SW 1271 (cell line): ENCODE measurements at places on chromosomes 7 and 10.

GRCh38 chr7:45643630-45644029 lies 69.5 kb downstream of the ADCY1 start:
- DNase-seq: no peak

- no peak for DNase-seq
Measured at GRCh38 chr10:86085136-86085535, 281.5 kb downstream of the GRID1 start.

DNA sequence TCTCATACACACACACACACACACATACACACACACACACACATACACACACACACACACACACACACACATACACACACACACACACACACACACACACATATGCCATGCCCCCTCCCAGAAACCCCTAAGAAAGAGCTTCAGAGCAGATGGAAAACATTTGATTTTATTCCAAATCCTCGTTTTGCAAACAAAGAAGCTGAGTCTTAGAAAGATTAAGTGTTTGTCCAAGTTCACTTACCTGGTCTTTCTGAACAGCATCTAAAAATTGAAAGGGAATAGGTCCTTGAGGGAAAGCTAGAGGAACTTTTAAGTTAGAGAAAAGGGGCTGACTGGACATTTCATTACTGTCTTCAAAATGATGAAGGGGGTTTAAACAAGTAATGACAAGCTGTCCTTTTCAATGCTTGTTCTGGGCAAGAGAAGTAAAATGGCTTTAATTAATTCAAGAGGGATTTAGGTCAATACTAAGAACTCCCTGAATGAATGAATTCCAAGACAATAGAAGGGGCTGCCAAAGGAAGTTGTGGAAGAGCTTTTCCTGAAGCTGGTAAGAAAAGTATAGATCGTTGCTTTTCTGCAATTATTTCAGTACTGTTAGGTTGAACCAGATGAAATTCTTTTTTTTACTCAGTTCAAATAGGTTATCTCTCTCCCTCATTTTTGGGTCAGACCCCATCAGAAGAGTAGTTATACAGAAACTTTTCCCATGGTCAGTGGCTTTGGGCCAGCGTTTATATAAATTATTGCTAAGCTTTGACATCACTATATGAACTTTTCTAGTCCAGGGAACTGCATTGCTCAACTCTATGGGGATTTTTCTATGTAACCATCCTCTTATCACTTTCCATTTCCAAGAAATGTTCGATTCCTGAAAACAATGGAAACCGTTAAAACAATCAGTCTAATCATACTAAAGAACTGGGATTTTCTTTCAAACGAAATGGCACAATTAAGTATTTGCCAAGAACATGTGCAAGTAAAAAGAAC lies 261.4 kb downstream of the MTERF1 start:
- no peak for DNase-seq

- no peak for DNase-seq
Measured at GRCh38 chr7:47268851-47269836, 312.8 kb downstream of the TNS3 start.

GRCh38 chr10:74825371-74826141 lies 844 bp upstream of the KAT6B start:
- no peak for DNase-seq

GRCh38 chr7:5210751-5211338 lies 20.8 kb downstream of the WIPI2 start:
- no peak for DNase-seq
